NCI-H2081 treated with DMSO at 0.1 percent for 48 hours (cell line): ENCODE measurements at places on chromosomes 1 and 21.

- no peak for DNase-seq
Observed at GRCh38 chr1:177341773-177342172, 171.0 kb downstream of the BRINP2 start.

DNA sequence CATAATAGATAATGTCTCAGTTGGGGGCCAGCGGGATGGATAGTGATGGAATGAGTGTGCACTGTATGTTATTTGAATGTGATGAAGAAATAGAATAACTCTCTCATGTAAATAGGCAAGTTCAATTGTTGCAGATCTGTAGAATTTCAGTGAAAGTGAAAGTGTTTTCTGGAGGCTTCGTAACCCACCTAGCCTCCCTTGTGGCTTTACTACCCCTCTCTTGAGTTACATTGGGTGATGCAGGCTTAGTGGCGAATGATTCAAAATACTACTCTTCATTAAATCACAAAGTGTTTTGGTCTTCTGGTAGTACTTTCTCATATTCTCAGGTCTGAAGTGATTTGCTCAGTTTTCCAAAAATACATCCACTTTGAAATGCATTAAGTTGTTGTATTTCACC, 411.9 kb downstream of the ZP4 start:
- DNase-seq: no peak

GRCh38 chr1:44842862-44843655, at the start of gene PTCH2:
TSS of gene PTCH2 (minus strand) at chr1:44843253. CDS start at chr1:44842932, 321 bp downstream.
- no peak for DNase-seq

- DNase-seq: no peak
Observed at GRCh38 chr1:61078618-61079295, 3.6 kb upstream of the NFIA start.

- peak; percentile 11 for DNase-seq
Observed at GRCh38 chr1:85884372-85885035, 176.3 kb upstream of the ZNHIT6 start.
